CD14-positive monocyte (primary cell): ENCODE measurements at places on chromosomes 4 and X.

- no peak for DNase-seq
These were observed 7.7 kb downstream of the HAND2 start for GRCh38 chr4:173522160-173522950.

DNA sequence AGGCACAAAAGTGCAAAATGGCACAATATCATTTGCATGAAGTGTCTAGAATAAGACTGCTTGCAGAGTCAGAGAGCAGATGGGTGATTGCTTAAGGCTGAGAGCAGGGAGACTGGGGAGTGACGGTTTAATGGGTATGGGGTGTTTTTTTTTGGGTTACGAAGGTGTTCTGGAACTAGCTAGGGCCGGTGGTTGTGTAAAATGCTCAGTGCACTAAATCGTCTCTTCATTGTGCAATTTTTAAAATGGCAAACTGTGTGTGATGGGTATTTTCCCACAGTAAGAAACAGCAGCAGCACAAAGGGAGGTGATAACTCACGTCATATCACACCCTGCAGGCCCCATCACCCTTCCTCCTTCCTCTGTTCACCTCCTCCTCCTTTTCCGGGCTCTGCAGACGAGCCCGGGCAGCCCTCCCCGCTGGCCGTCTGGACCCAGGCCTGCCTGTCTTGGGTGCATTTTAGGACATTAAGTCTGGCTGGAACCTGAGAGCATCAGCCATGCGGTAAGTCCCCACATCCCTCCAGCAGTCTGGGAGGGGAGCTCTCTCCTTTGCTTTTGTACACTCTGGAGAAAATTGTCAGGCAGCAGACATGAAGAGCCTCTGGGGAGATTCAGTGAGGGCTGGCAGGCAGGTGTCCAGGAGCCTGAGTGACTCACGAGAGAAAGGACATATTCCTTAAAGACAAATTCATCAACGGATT lies 42.7 kb downstream of the ASMT start:
- DNase-seq, result peak; percentile 39

DNA sequence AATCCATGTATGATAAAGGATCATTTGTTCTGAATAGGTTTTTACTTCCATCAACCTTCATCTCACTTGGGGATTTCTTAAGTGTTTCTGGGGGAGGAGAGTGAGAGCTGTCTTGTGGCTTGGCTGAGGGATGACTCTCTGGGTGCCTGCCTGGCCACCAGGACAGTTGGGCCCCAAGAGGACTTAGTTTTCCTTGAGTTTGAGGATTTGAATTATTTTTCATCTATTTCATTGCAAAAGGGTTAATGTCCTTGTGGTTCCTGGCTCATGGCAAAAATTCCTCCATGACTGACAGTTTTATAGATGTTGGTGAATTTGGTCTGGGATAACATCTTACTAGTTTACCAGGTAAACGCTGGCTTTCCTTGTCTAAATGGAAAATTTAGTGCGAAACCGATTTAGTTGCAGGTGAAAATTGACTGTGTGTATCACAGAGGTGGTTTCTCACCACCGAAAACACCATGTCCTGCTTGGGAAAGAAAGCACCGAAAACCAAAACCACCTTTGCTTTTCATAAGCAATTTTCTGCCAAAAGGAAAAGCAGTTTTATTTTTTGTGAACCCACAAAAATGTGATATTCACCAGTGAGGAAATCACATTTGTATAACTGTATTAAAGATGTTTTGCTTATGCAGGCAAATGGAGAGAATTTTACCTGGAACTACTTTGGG lies 331.3 kb upstream of the SFRP2 start:
- no peak for DNase-seq

DNA sequence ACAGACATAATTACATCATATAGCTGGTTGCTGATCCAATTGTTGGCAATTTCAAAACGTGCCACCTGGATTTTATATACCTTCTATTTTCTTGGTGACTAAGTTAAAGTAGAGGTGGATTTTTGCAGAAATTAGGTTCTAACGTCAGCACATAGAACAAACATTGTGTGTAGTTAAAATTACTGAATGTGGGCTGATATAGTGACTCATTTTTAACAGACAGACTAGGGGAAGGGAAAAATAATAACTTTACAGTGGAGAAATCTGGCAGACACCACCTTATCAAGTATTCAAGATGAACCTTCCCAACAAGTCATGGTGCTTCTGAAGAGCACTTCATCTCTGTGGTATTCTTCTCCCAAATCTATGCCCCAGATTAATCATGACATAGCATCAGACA lies 134.5 kb downstream of the UCHL1 start:
- no peak for DNase-seq
